ENCODE measurements at places on chromosomes 2 and 18. TPM values are rescaled to one million over a fixed set of nuclear protein-coding genes. Genes with fewer than 3 reads are reported as not detected.

DNA sequence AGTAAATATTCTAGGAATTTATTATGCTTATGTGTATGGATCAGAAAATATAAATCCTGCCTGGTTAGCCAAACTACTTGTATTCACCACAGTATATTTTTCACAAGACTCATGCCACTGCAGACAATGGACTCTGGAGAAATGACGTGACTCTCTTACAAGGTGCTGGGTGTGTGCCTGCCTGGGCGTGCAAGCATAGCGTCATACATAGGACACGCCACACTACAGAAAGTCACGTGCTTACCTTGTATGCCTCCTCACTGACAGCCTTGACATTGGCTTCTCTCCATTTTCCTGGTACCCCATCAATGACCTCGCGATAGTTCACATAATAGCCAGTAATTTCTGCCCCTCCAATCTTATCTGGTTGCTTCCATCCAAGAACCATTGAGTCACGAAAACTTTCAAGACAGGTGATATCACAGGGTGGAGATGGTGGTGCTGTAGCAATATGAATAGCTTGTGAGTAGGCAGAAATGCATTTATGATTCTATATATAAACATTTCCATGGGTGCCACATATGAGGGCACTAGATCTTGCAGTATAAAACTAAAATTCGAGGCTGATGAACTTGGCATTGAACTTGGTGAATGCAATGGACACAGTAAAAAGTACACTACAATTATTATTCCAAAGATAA lies 93.2 kb downstream of the MYOM1 start:
- DNase-seq = no peak

- no peak for DNase-seq
Measured at GRCh38 chr2:222813177-222813843, 47.5 kb upstream of the ACSL3 start.

DNA sequence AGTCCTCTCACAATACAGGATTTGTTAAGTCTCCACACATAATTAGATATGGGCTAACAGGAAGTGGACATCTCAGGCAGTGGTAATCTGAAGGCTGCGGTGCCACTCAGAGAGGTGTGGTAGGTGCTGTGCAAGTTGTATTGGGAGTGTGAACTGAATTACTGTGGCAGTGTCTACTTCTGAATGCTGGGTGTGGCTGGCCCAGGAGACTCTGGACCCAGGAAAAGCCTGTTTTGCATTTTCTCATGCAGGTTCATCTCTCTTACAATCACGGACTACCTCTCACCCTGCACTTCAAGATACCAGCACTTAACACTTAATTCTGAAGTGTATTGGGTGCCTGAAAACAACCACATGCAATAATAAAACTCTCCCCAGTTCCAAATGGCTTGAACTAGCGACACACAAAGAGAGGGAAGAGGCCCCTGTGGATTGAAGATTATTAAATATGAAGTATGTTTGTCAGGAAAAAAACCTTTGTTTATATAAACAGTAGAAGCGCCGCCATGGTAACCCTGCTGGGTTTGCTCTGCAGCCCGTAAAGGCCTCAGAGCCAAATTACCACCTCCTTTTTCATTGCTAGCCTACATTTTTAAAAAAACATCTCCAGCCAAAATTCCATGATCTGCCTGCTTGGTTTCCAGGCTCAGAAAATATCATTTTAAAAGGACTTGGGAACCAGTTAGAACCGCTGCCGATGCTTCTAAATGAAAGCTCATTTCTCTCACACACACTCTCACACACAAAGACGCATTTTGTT lies 77.5 kb downstream of the GFPT1 start:
- peak; percentile 91 for DNase-seq

GRCh38 chr2:133835821-133836619 lies 267.8 kb upstream of the NCKAP5 start:
- DNase-seq = no peak

DNA sequence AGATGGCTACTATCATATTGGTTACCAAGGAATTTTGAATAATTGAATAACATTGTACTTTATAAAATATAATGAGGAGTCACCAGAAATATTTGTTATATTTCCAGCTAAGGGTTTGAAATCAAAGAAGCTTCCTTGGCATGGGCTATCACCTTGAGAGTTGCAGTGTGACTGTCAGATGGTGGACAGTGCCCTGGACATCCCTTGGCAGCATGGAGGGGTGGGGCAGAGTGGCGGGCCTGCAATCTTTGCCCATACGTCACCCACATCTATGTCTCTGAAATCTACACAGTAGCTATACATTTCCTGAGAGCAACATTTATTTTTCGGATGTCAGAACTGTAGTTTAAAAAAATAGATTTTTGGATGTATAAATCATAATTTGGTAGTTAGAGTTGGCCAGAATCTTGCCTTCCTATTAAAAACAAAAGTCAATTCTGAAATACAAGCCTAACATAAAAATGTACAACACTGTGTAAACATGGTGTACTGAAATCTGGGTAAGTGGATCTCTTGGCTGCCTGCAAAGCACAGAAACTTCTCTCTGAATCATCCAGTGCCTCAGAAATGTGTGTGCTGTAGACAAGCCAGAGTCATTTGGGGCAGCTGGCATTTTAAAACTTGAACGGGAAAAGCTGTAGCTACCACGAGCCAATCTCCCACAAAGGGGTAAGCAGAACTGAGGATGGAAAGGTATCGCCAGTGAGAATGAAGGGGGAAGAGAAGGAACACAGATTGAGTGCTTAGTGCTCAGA lies 124.2 kb upstream of the ARHGAP28 start:
- no peak for DNase-seq

GRCh38 chr2:27914041-27914804 lies 23.7 kb downstream of the BABAM2 start:
- no peak for DNase-seq

GRCh38 chr2:27705851-27706622 lies 42.3 kb downstream of the SLC4A1AP start:
- no peak for DNase-seq

GRCh38 chr18:45780568-45780967 lies 44.9 kb upstream of the SIGLEC15 start:
- no peak for DNase-seq

DNA sequence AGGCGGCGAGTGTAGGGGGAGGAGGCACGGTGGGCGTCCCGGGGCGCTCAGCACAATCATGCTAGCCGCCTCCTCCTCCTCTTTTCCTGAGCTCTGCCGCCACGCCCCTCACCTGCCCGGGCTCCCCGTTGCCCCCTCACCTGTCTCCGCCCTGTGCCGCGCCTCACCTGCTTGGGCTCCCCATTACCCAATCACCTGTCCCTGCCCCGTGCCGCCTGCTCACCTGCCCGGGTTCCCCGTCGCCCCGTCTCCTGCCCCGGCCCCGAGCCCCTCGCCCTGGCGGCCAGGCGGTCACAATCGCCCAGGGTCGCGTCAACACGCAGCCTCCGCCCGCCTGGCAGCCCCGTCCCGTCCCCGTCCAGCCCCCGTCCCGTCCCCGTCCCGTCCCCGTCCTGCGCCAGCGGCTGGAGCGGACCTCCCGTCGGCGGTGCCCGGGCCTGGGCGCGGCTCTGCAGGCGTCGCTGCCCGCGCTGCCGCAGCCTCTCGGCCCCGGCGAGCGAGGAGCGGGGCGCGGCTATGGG lies at the start of gene DCDC2C:
Gene DCDC2C (plus strand): TSS at position 340 of the 521 bp plus-strand sequence. CDS start 177 bp downstream, at position 517.
- no peak for DNase-seq

GRCh38 chr2:204472375-204472774 lies 72.9 kb upstream of the PARD3B start:
- no peak for DNase-seq

DNA sequence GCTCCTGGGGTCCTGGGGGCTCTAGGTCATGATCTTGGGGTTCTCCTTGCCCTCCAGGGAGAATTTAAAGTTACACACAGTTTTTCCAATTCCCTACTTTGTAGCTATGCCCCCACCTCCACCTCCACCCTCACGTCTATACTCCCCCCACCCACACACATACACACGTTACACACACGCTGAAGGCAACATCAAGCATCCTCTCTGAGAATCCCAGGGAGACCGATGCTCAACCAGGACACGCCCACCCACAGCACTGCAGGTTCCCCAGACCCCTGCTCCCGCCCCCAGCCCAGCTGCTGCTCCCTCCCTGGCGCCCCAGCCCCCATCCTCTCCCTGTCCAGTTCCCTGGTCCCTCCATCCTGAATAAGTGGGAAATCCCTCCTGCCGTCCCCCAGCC lies 6.4 kb upstream of the TNS1 start:
- DNase-seq = no peak

GRCh38 chr2:134327367-134327766 lies 73.5 kb downstream of the MGAT5 start:
- no peak for DNase-seq

GRCh38 chr2:23482188-23482587 lies 97.2 kb downstream of the KLHL29 start:
- DNase-seq = no peak

- DNase-seq = no peak
Measured at GRCh38 chr2:60512641-60513040, 40.8 kb downstream of the BCL11A start.

- DNase-seq = no peak
Measured at GRCh38 chr18:45932708-45933107, 34.4 kb downstream of the EPG5 start.

DNA sequence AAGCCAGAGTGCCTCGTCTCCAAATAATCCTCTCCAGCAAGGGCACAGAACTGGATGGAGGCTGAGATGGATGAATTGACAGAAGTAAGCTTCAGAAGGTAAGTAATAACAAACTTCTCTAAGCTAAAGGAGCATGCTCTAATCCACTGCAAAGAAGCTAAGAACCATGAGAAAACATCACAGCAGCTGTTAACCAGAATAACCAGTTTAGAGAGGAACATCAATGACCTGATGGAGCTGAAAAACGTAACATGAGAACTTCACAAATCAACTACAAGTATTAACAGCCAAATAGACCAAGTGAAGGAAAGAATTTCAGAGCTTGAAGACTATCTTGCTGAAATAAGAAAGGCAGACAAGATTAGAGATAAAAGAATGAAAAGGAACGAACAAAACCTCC lies 32.3 kb downstream of the WDPCP start:
- no peak for DNase-seq

DNA sequence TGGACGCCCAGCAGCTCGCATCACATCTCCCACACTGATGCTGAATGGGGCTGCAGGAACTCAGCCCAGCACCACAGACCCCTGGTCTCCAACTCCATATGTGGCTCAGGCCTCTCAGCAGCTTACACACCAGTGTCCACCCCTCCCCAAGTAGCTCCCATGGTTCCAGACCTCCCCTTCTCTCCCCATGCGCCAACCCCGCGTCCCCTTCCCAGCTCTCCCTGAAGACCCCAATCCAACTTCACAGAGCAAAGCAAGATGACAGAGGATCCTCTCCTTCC lies 188.9 kb downstream of the SH3BP4 start:
- no peak for DNase-seq

DNA sequence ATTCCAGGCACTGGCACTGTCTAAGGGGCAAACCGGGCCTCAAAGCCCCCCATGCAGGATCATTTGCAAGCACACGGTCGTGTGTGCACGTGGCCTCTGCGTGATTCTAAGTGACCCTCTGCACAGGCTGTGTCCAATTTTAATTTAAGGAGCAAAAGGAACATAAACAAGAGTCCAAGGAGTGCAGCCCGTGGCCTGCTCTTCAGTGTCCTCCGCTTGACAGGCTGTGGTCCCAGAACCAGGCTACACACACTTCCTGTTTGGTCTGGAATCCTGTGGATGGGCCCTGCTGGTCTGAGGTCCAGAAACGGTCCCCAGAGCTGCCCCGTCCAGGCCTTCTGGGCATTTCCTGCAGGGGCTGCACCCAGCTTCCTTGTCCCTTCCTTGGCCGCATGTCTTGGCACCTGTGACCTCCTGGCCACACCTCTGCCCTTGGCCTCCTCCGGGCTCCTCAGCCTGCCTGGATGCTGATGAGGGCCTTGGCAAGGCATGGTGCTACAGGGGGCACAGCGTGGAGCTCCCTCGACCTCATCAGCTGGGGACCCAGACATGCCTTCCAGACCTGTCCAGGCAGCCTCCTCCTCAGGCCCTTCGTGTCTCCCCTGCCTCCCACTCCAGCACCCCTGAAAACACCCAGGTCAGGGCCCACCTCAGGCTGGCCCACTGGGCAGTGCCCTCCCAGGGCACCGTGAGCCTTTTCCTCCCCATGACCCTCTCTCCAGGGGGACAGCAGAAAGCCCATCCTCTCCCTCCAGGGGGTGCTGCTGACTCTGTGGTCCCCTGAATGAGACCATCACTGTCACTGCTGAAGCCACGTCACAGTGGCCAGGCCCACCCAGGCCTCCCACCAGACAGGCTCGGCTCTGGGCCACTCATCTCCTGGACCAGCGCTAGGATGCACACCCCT lies 136.4 kb upstream of the GPC1 start:
- DNase-seq = no peak

- DNase-seq = no peak
Measured at GRCh38 chr18:70284976-70285620, 3.7 kb upstream of the SOCS6 start.

DNA sequence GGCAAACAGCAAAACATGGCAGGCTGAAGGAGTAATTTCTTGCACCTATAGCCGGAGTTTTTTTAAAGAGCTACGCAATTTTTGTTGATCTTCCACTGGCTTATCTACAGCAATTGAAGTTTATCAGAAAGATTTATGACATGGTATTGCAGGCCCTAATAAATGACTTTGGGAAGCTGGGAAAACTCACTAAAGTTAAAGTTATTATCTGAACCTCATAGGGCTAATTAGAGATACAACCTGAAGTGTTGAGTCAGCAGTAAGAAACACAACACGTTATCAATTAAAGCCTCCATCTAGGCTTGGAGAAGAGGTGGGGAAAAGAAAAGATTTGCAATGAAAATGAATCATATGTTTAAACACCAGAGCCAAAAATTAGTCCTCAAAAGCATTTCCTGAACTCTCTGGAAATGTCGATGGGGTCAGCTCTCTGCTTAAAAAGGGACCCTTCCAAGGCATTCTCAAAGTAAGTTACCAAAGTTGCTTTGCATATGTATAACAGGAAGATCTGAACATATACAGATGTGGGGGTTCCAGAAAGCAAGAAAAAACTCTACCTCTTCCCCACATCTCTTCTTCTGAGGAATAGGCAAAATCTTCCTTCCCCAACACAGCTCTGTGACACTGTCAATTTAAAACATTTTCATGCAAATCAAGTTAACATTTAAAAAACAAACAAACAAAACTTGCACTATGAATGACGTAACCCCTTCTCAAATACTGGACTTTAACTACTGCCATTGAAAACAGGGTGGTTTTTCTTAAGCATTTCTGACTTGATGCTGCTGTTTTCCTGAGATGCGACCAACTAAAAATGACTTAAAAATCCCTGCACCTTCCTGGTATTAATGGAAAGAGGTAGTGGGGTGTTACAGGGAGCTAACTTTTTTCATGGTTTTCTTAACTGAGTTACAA lies 915.6 kb downstream of the NRXN1 start:
- no peak for DNase-seq

- DNase-seq = no peak
Measured at GRCh38 chr18:3135536-3135935, 84.2 kb downstream of the MYOM1 start.

Gene PRSS56
- polyA plus RNA-seq = 0.13 TPM

Gene GALNT3
- 25.4 TPM for polyA plus RNA-seq

Gene PPP1R1C
- 2.6 TPM for polyA plus RNA-seq

Gene TFPI
- polyA plus RNA-seq = 181 TPM

Gene RESP18
- polyA plus RNA-seq = not detected

Gene MROH2A
- polyA plus RNA-seq = 1.3 TPM

Gene MYL1
- 296 TPM for polyA plus RNA-seq

Gene PTRHD1
- polyA plus RNA-seq = 49.4 TPM

Gene BCL2L11
- polyA plus RNA-seq = 28.3 TPM

Gene DCDC2C
- polyA plus RNA-seq = not detected

Gene TGFA
- 0.36 TPM for polyA plus RNA-seq

Gene KCMF1
- 53.7 TPM for polyA plus RNA-seq
